ENCODE measurements at places on chromosomes 6 and 20.
A peak's percentile ranks its signal among the peaks of the same experiment; 100 is the strongest.

DNA sequence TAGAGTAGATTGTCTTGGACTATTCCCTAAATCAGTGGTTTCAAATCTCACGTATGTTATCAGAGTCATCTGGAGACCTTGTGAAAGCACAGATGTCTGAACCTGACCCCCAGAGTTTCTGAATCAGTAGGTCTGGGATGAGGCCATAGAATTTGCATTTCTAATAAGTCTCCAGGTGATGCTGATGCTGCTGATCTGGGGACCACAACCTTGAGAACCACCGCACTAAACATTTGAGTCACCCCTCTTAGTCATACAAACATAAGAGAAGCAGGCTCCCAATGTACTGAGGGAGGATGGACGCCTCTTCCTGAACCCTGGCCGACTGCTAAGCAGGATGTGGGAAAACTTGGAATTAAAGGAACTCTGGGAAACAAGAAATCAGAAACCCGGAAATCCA lies 187.8 kb upstream of the PRDM1 start:
- no peak for DNase-seq

GRCh38 chr20:49398401-49399144 lies 83.9 kb downstream of the KCNB1 start:
- no peak for DNase-seq

GRCh38 chr6:40353197-40353966 lies 233.8 kb downstream of the LRFN2 start:
- DNase-seq = peak; percentile 3

GRCh38 chr6:91352878-91353277 lies 766.0 kb upstream of the MAP3K7 start:
- DNase-seq = no peak

DNA sequence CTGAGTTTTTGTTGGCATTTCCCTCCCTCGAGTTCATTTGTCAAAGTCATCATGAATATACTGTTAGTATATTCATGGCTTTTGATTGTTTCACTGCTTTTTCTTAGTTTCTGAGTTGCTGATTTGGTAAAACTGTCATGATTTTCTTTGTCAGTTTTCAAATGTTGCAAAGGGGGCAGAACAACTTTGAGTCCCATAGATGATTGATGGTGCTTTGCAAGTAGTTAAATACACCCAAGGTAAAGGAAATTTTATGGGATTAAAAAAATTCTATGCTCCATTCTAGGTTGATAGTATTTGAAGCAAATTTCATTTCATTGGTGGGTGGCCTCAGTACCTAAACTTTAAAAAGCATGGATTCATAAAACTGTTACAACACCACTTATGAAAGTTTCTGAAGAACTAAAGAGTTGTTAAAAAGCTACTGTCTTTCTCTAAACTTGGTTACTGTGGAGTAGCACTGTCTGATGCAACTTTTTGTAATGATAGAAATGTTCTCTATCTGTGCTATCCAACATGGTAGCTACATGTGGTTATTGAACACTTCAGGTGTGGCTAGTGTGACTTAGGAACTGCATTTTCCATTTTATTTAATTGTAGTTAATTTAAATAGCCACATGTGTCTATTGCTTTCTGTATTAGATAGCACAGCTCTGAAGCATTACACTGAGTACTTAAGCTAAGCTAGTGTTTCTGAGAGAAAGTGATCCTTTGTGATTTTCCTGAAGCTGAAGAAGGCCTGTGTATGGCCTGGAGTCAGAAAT lies 153.6 kb downstream of the ZFAND3 start:
- DNase-seq = no peak

DNA sequence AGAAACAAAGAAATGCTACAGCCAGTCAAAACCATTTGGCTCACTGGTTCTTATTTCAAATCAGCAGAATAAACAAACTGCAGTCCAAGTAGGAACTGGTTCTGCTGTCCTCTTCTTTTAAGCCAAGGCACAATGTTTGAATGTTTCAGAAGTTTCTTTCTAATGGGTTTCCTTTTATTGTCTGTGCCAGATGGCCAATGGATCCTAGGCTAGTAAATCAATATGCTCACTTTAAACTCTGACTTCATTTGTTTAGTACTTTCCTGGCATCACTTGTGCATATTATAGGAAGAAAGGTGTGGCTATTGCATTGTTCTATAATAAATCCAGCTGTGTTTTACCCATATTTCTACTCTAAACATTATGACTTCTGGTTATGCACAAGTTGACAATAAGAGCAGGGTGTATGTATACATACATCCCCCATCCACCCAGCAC lies 99.7 kb upstream of the PLCB4 start:
- no peak for DNase-seq

GRCh38 chr20:43900121-43900466 lies 14.6 kb upstream of the TOX2 start:
- no peak for DNase-seq

GRCh38 chr20:634148-634925 lies 18.7 kb downstream of the SRXN1 start:
- no peak for DNase-seq

DNA sequence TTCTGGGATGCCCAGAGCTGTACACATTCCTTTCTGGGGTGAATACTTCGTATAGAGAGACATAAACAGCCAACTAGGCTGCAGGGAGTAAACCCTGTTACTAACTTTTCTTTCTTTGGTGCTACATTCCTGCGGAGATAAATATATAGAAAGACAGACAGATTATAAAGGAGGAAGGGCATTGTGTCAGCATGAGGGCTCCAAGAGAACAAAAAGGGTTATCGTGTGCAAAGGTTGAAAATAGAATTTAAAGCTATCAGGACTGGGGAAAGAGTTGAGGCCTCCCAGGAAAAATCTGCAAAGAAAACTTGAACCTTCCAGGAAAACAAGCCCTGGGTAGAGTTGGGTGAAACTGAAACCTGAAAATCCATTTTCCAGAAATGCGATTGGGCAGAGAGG lies 68.0 kb downstream of the TMEM170B start:
- no peak for DNase-seq

- no peak for DNase-seq
Measured at GRCh38 chr6:5672581-5673011, 334.1 kb downstream of the NRN1 start.
